ENCODE measurements at places on chromosomes 2 and 18.

DNA sequence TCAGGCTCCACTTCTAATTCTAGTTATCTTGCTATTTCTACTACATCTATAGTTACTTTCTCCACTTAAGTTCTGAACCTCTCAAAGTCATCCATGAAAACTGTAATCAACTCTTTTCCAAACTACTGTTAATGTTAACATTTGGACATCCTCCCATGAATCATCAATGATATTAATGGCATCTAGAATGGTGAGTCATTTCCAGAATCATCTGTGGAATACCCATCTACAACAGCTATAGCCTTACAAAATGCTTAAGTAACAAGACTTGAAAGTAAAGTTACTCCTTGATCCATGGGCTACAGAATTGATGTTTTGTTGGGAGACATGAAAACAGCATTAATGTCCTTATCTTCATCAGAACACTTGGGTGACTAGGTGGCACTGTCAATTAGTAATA lies 35.4 kb downstream of the BARD1 start:
- no peak for DNase-seq

GRCh38 chr2:96895032-96895745 lies 25.3 kb upstream of the SEMA4C start:
- peak; percentile 72 for DNase-seq

GRCh38 chr2:138502255-138503086 lies 901 bp downstream of the SPOPL start:
- peak; percentile 67 for DNase-seq

GRCh38 chr2:101830555-101830954 lies 133.0 kb downstream of the MAP4K4 start:
- no peak for DNase-seq

DNA sequence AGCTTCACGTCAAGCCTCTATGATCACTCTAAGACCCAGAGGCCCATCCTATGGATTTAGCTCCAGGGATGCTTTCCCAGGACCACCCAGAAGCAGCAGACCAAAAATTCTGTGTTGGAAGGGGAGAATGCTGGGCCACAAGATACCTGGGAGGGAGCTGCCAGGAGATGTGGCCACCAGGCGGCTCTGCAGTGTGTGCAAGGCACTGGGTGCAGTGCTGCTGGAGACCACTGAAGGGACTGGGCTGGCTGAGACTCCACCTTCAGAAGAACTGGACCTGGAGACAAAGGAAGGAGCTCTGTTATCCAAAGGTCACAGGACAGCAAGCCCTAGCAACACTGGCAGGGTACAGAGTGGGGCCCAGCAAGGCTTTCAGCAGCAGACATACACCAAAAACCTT lies 34.0 kb downstream of the KANSL3 start:
- DNase-seq: no peak

- peak; percentile 13 for DNase-seq
Observed at GRCh38 chr2:10820562-10820961, 8.0 kb upstream of the PDIA6 start.

GRCh38 chr2:112841295-112842044 lies 4.9 kb upstream of the IL1B start:
- peak; percentile 19 for DNase-seq

DNA sequence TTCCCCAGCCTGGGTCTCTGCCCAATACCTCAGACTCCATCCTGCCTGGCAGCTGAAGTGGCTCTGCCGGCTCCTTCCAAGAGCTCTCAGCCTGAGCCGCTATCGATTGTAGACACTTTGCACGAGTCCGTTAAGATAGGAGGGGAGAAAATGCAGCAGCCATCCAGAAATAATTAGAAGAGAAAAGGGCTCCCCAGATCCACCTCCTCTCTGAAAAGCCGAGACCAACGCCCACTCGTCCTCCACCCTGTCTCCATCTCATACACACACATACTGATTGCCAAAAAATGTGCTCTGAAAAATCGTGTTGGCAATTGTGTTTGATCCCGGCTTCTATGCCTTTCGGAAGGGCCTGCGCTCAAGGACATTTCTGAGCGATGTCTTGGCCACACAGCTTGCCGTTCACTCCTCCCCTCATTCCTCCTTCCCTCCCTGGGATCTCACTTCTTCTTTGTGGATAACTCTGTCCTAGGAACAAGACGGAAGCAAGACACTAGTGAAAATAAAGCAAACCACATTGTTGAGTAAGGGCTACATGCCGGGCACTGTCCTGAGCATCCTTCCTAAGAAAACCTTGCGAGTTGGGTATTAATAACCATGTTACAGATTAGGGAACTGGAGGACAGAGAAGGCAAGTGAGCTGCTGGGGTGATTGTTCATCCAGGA lies 372.8 kb upstream of the MYT1L start:
- no peak for DNase-seq

- DNase-seq: no peak
Observed at GRCh38 chr2:8750221-8750620, 68.4 kb downstream of the ID2 start.

DNA sequence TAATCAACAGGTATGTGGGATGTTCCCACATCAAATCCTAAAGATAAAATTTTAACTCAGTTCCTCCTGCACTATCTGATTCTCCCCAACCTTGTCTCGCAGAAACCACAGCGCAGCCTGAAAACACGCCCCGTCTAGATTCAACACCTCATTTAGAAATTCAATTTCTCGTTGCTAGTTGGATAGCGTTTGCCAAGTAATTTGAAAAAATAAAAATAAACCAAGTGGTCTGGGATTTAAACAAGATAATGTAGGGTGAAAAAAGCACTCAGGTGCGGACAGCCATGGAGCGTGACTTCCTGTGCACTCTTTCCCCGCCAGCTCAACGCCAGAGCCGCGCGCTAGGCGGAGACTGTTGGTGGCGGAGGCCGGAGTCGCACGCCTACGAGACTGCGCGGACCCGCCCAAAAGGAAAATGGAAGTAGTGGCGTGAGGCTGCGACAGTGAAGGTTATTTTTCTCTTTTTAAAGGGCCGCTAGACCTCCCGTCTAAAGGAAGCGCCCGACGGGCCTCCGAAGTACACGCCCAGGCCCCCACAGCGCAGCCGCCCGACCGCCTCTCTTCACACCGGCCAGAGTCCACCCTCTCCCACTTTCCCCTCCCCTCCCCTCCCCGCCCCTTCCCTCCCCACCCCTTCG lies 615 bp upstream of the CCNT2 start:
- peak; percentile 99 for DNase-seq

DNA sequence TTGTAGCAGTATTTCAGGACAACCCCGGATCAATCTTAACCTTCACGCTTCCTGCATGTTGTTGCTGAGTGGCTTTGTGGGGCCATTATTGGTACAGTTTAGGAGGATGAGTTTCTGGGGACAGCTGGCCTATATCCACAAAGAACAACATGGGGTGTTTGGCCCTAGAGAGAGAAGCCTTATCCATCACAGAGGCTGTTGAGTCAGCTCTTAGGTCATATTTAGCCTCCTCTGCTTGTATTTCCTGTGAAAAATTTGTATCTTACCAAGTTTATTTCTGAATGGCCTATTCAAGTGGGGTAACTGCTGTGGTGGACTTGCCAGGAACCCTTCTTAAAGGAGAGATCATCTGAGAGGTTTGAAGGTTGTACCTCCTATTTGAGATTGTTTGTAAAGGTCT lies 77.6 kb downstream of the MAP4K4 start:
- no peak for DNase-seq

All from OCI-M1 (cell line).